Pancreas (tissue), 10 donors: ENCODE measurements at places on chromosomes 2 and 18.

GRCh38 chr2:182077023-182077422 lies 91.4 kb downstream of the PPP1R1C start:
- H3K27ac ChIP-seq, result no peak overlapping the region
- no peaks in the 10 kb centered on the region for H3K27me3 ChIP-seq
- H3K4me3 ChIP-seq, result no peak overlapping the region
- no peaks in the 10 kb centered on the region for H3K4me1 ChIP-seq
- H3K36me3 ChIP-seq, result no peaks in the 10 kb centered on the region

- no peak for DNase-seq
- H3K36me3 ChIP-seq, result no peaks in the 10 kb centered on the region
- H3K27ac ChIP-seq, result no peak overlapping the region
- no peak overlapping the region for H3K4me3 ChIP-seq
- no peaks in the 10 kb centered on the region for H3K4me1 ChIP-seq
Measured at GRCh38 chr2:85988175-85988913, 99.6 kb upstream of the ST3GAL5 start.

DNA sequence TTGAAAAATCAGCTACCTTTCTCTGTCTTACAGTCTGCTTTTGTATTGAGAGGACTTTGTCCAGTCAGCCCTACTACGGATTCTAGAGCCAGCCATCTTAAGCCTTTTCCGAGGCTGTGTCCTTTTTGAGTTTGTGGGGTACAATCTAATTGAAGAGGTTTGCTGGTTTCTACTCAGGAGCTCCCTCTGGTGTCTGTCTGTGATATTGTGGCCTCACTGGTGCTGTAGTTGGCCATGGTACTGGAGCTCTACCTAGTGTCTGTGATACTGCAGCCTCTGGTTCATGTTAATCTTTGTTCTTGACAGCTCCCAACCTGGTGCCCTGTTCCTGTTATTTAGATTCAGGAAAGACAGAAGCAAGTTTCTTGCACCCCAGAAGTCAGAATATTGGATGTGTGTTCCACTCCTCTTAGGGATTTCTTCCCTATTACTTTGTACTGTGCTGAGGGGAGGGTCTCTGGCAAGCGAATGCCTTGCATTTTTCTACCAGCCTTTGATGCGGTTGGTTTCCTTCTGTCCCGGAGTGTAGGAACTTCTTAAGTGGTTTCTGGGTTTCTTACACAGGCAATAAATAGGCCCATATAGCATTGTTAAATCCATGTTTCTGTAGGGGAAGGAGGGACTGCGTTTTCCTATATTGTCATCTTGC lies 78.5 kb downstream of the ACSL3 start:
- H3K36me3 ChIP-seq, result no peaks in the 10 kb centered on the region
- peak; percentile 56 for DNase-seq
- H3K27me3 ChIP-seq, result no peaks in the 10 kb centered on the region
- H3K4me3 ChIP-seq, result no peak overlapping the region

DNA sequence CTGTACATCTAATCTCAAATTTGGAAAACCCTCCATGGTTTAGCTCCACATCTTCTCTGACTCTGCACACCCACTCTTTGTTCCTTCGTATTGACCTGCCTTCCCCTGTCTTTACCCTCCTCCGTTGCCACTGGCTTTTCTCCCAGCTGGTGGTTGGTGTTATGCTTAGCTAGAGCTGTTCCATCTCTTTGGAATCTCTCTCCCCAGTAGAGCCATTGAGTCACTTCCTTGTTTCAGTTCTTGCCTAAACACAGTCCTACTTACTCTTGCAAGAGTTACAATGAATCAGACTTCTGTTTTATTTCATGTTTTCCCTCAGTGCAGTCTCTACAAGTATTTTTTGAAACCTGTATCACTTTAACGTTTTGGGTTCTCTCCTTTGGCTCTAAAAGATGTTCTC lies 263.9 kb downstream of the LTBP1 start:
- no peaks in the 10 kb centered on the region for H3K4me1 ChIP-seq
- no peak overlapping the region for H3K27ac ChIP-seq
- H3K36me3 ChIP-seq, result no peaks in the 10 kb centered on the region
- no peaks in the 10 kb centered on the region for H3K27me3 ChIP-seq

DNA sequence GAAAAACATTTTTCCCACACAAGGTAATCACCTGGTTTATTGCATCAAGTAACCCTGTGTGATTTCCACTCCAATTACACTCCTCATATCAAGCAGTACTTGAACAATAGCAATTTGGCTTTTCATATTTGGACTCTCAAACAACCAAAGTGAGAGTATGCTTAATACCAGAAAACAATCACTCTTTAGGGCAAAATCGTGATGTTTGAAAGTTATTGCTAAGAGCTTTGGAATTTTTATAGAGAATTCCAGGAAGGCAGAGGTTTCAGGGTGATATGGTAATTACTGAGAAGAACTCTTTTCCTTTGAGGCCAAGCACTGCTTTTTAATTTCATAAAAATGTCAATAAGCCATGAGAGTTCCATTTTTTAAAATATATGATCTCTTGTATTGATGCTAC lies 779.5 kb upstream of the LRRTM1 start:
- H3K36me3 ChIP-seq, result no peaks in the 10 kb centered on the region
- no peak overlapping the region for H3K4me3 ChIP-seq
- no peaks in the 10 kb centered on the region for H3K4me1 ChIP-seq
- H3K27ac ChIP-seq, result no peak overlapping the region
